ENCODE measurements at places on chromosomes 3 and 15.

DNA sequence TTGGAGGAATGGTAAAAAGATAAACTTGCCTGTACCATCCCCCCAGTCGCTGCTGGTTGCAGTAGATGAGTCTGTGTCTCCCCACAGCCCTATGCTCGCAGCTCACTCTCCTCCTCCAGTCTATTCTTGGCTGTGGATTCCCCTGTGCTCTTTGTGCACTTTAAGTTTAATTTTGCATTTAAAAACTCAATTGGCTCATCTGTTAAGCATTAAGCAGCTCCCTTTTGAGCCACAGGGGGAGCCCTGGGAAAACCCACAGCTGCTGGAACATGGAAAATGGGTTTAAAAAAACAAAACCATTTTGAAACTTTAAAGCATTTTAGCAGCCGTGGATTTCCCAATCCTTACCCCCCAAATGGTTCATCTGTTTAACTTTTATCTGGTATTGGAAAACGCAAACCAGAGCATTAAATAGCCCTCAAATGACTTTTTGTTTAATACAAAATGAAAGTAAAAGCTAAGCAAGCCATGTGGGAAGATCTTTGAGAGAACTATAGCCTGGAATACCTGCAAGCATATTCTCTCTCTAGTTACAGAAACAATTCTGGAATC lies 536.9 kb downstream of the ZIC1 start:
- DNase-seq, result no peak

- no peak for DNase-seq
Measured at GRCh38 chr3:51141573-51141972, 243.5 kb upstream of the MANF start.

DNA sequence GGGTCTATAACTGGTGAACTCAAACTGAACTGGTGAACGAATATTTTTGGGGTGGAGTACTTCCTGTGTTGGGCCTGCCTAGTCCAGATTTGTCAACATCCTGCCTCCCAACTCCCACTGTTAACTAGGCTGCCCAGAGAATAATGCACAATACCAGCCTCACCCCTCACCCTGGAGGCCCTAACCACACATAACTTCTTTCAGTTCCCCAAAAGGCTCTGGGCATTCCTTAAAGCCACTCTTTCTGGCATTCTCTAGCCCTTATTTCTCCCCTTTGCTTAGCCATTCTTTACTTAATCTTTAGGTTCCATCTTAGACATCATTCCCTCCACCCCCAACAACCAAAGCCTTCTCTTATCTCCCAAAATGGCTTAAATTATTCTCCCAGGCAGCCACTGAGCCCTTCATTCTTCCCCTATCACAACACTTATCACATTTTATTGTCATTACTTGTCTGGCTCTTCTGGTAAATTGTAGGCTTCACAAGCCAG lies 9.1 kb upstream of the SEC11A start:
- no peak for DNase-seq

DNA sequence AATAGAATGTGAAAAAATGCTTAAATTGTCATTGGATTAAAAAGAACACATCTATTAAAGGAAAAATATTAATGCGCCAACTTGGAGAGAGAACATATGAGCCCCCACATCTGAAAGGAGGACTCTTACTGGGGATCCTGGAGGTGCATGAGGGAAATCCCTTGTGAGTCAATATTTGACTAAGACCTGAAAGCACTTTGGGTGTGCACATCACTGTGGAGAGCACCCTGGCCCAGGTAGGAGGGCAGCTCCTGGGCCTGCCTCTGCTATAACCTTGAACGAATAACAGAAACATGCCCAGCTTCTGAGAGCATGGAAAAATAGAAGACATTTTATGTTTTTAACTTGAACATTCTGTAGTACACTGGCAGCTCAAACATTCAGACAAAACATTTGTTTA lies 199.8 kb downstream of the GAP43 start:
- no peak for DNase-seq

DNA sequence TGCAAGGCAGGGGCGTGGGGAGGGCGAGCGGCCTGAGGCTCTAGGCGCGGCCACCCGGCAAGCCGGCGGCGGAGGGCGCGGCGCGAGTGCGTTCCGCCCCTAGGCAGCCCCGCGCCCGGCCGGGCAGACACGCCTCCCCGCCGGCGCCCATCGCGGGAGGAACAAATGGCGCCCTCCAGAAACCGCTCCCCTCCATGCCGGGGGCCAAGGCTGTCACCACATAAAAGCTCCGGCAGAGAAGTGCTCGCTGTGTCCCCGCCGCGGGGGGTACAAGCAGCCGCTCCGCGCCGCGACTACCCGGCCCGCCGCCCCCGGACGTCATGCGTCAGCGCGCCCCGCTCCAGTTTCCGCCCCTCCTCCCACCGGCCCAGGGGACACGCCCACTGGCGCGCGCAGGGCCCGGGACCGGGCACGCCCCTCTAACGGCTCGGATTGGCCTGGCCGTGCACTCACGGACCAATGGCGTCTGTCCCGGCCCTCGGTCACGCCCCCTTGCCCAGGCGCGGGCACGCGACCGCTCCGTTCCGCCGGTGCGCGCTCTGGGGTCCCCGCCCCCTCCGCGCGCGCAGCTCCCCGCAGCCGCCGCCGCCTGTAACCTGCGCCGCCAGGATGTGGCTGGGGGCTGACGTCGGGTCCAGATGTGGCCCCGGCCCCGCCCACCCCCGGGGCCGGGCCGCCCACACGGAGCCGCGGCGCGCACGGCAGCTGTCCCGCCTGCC lies at the start of gene KLF13:
Gene KLF13, plus strand, starts transcription at position 680 of the 719 bp plus-strand sequence. CDS start 378 bp downstream, outside the sequence.
- DNase-seq, result peak; percentile 99

- no peak for DNase-seq
Measured at GRCh38 chr3:46296826-46297225, 54.6 kb downstream of the CCR3 start.

GRCh38 chr3:111980716-111981456 lies 2.1 kb downstream of the ABHD10 start:
- DNase-seq, result peak; percentile 36

DNA sequence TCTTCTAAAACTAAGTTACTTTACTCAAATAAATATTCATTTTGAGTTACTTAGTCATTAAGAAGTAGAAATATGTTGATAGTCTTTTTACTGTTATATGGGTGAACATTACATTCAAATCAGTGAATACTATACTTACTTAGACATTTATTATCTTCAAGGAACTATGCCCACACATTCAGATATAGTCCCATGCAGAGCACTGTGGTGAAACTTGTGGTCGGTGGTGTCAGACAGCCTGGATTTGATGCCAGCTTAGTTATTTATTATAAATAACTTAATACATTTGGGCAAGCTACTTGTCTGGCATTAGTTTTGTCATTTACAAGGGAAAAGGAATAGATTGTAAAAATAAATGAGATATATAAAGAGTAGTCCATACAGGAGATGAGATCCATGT lies 149.5 kb downstream of the RAP2B start:
- DNase-seq, result no peak

DNA sequence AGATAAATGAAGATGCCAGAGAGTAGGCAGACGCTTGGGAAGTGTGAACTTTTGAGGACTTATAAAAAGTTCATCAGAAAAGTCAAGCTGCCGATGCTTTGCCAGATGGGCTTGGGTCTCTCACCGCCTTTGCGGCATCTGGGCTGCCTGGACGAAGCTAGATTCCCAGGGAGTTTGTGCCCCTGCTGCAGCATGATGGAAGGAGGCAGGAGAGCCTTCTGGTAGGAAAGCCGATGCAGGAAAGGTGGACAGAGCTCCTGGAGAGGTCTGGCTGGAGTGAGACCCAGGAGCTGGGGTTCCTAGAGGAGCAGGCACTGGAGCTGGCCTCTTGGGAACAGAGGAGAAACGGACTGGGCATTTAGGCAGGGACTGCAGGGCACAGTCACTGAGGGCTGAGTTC lies 51.9 kb upstream of the ATP2B2 start:
- DNase-seq, result no peak
